Activated naive CD8-positive, alpha-beta T cell treated with anti-CD3 and anti-CD28 coated beads for 36 hours (primary cell): ENCODE measurements at places on chromosomes 1 and 21.
A peak's percentile ranks its signal among the peaks of the same experiment; 100 is the strongest.

DNA sequence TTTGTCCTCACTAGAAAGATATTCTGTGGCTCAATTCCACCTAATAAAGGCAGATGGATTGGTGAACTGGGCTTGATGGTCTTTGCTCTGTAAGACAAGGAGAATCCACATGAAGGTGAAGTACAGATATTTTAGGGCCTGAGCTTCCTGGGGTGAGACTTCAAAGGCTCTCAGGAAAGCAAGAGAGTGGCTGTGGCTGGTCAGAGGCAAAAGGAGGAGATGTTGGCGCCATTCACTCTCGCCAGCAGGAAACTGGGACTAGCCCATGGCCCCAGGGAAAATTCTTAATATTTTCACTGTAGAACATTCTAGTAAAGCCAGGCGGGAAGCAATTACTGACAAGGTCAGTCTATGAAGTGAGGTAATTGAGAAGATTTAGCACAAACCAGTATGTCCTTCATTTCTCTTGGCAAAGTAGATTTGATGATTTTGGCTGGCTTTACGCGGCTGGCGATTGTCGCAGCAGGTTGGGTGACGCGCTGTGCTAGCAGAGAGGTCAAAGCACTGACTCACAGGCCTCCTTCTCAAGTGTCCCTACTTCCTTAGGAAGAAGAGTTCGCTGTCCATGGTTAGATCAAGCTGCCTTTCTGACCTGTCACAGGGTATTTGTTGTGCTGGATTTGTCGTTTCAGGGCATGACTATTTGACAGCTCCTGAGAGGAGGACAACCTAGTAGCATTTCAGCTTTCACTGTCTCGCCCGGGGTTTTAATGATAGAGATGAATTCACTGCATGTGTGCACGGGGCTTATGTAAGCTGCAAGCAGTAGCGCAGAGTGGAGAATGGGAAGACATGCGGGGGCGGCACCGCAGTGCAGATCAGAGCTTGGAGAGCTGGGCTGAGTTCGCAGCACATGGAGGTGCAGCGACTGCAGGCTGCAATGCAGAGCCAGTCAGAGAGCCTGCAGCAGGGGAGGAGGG, 32.7 kb downstream of the XCL1 start:
- no peaks in the 10 kb centered on the region for H3K36me3 ChIP-seq
- H3K27me3 ChIP-seq: peaks cover 7% of the 10 kb centered on the region
- no peak for DNase-seq
- no peak overlapping the region for H3K27ac ChIP-seq

GRCh38 chr1:244435562-244436205, 16.0 kb downstream of the ADSS2 start:
- peak overlapping the region; percentile 97 for H3K27ac ChIP-seq
- H3K4me1 ChIP-seq: peaks cover 32% of the 10 kb centered on the region
- peak; percentile 42 for DNase-seq

DNA sequence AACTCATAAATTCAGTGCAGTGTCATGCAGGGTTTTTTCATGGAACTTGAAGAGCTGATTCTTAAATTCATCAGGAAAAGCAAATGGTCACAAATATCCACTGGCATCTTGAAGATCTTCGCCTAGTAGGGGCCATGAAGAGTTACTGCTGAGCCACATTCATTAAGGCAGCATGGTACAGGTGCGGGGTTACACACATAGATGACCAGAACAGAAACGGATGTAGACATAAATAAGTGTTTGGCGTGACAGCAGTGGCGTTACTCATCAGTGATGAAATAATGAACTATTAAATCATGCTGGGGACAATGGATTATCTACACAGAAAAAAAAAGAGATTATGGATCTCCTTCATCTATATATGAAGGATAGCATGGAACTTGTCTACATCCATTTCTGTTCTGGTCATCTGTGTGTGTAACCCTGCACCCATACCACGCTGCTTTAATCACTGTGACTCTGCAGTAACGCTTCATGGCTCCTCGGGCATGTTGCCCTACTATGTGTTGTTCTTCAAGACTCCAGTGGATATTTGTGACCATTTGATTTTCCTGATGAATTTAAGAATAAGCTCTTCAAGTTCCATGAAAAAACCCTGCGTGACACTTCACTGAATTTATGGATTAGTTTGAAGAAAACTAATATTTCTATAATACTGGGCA, 161.3 kb downstream of the GALNT2 start:
- H3K4me1 ChIP-seq: peaks cover 13% of the 10 kb centered on the region
- no peaks in the 10 kb centered on the region for H3K27me3 ChIP-seq
- no peak overlapping the region for H3K4me3 ChIP-seq
- peaks cover 17% of the 10 kb centered on the region for H3K36me3 ChIP-seq
- no peak for DNase-seq
- H3K27ac ChIP-seq: no peak overlapping the region

- H3K27me3 ChIP-seq: no peaks in the 10 kb centered on the region
- peaks cover 46% of the 10 kb centered on the region for H3K4me1 ChIP-seq
- H3K27ac ChIP-seq: no peak overlapping the region
- H3K4me3 ChIP-seq: no peak overlapping the region
Observed at GRCh38 chr1:165762725-165763124, 5.9 kb downstream of the TMCO1 start.

GRCh38 chr1:241696815-241697639, 44.9 kb downstream of the WDR64 start:
- no peak overlapping the region for H3K4me3 ChIP-seq
- no peaks in the 10 kb centered on the region for H3K27me3 ChIP-seq
- H3K4me1 ChIP-seq: peaks cover 4% of the 10 kb centered on the region
- H3K36me3 ChIP-seq: no peaks in the 10 kb centered on the region
- no peak for DNase-seq
- no peak overlapping the region for H3K27ac ChIP-seq

GRCh38 chr1:118143121-118143520, 41.9 kb downstream of the SPAG17 start:
- no peaks in the 10 kb centered on the region for H3K36me3 ChIP-seq
- no peak for DNase-seq
- H3K4me1 ChIP-seq: no peaks in the 10 kb centered on the region

DNA sequence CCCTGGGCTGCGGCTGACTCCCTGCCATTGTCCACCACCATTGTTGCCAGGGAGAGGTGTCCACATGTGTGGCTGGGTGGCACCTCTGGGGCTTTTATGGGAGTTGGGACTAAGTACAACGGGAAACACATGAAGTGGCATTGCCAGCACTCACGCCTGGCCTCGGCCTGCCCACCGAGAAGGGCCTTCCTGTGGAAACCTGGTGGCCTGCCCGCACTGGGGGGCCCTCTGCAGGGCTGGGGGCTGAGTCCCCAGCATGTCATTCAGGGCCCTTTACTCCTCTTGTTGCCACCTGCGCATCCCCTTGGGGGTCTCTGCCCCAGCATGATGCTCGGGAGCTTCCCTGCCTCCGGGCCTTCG, 35.5 kb upstream of the RUNX3 start:
- peak overlapping the region; percentile 91 for H3K4me3 ChIP-seq
- peak overlapping the region; percentile 97 for H3K27ac ChIP-seq
- H3K4me1 ChIP-seq: peaks cover 58% of the 10 kb centered on the region
- DNase-seq: no peak
- no peaks in the 10 kb centered on the region for H3K27me3 ChIP-seq

- no peak overlapping the region for H3K4me3 ChIP-seq
- H3K4me1 ChIP-seq: no peaks in the 10 kb centered on the region
- H3K36me3 ChIP-seq: no peaks in the 10 kb centered on the region
Observed at GRCh38 chr1:110524311-110525248, 5.6 kb upstream of the KCNA10 start.
